Right kidney (tissue), 9 donors: ENCODE measurements at places on chromosomes 1 and 21.

DNA sequence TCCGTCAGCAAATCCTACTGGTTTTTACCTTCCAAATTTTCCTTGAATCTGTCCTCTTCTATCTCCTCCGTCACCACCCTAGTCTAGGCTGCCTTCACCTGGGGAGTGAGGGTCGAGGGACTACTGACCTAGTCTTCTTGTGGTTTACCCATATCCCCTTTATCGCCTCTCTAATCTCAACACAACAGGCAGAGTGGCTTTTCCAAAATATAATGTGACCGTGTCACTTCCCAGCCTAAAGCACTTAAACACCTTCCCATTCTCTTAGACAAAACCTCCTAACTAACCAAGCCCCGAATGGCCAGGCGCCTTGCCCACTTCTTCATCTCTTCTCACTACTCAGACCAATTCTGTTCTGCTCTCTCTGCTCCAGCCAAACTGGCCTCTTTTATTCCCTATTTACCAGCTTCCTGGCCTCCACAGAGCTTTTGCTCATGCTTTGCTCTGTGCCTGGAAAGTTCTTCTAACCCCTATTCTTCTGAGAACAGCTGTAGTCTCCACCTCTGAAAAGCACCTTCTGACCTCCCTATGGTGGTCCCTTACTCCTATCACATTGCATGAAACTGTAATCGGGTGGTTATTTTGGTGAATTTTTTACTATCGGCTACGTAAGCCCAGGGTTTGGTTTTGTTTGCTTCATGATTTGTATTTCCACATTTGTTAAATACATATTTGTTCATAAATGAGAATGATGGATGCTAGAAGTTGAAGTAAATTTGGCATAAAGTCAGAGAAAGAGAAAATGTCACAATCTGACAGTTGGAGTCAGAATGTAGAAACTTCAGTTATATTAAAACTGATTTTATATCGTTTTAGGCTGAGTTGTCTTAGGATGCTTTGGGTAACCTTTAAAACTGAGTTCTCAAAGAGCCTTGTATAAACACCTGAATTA lies 1.2 kb upstream of the NBPF1 start:
- no peak for DNase-seq

- DNase-seq: no peak
These were observed 51.7 kb upstream of the AJAP1 start for GRCh38 chr1:4602462-4603294.

DNA sequence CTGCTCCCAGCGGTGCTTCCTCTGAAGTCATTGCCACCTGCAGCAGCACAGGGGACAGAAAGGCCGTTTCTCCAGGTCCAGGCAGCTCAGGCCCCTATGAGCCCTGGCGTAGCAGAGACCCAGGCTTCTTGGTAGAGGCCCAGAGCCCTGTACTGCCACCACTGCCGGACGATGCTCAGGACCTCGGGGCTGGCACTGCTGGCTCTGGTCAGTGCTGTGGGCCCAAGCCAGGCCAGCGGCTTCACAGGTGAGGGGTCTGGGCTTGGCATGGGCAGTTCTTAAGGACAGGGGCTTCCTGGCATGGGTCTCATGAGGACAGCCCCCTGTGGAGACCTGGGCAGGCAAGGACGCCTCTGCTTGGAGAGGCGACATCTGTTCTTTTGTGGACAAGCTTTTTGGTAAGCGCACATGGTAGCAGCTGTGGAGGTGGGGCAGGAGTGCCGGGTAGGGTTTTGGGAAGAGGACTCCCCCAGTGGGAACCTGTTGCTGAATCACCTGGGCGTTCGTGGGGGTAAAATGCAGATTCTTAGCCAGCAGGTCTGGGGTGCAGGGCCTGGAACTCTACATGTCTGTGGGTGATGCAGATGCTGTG lies at the start of gene UMODL1:
Gene UMODL1 (plus strand): TSS at position 172 of the 592 bp plus-strand sequence. CDS start 0 bp downstream, at position 172.
- no peak for DNase-seq

GRCh38 chr1:167137332-167137781 lies 43.5 kb downstream of the STYXL2 start:
- no peak for DNase-seq

DNA sequence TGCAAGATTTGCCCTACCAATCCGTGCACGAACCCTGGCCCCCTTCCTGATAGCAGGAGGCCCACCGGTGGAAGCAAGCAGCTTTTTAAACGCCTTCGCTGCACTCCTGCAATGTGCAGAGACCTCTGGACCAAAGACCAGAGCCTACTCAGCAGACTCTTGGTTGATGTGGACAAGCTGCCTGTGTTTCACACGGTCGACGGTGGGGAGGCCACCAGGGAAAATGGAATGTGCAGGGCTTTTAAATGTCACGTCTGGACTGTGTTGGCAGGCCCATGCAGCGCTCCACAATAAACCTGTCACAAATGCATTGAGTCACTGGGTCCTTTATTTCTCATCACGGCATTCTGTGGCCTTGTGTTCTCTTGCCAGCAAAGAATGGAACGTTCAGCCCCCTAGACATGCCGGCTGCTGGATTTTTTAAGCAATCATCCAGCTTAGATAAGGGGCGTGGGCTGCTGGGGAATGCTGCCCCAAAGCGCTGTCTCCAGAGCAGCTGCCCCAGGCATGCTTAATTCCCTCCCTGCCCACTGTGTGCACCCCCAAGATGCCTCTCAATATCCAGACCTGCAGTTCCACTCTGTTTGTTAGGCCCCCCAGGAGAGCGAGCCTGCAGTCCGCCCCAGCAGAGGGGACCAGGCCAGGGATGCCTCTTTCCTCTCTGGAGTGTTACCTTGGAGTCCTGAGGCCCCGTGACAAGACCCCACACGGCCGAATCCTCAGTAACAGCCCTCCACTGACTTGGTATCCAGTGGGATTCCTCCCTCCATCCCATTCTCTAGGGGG lies 71.3 kb downstream of the ATP5PO start:
- DNase-seq: peak; percentile 32

DNA sequence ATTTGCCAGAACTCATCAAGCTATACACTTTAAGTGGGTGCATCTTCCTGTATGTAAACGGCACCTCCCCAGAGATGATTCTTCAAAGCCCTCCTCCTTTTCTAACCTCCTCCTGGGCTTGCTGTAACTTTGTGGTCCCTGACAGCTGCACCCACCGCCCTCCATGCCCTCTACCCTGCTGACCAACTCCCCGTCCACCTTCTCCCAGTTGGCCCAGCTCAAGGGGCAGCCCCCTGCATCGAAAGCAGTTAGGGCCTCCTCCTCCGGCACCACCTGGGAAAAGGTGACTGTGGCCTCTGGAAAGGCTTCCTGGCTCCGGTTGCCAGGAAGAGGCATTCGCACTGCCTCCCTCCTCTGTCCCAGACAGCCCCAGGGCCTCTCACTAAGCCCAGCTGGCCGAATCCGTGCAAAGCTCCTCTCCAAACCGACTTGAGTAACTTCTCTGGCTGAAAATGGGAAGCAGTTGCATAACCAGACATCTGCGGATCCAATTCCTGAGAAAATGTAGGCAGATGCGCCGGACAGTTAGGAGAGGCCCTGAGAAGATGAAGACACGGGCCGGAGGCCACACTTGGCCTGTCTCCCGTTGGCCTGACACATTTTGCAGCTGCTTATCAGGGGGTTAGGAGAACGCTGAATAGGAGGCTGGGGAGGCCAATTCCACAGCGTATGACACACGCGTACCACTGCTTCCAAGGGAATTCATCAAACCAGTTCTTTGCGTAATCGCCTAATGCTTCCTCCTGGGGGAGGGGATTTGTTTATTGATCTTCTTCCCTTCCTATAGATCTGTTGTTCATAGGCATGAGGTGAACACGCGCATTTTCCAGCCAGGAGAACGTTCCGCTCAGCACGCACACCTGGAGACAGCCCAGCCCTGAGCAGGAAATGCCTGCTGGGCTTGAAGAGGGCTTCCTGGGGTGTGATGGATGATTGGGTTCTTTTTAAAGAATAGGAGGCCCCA lies 48.7 kb upstream of the COL6A2 start:
- no peak for DNase-seq

DNA sequence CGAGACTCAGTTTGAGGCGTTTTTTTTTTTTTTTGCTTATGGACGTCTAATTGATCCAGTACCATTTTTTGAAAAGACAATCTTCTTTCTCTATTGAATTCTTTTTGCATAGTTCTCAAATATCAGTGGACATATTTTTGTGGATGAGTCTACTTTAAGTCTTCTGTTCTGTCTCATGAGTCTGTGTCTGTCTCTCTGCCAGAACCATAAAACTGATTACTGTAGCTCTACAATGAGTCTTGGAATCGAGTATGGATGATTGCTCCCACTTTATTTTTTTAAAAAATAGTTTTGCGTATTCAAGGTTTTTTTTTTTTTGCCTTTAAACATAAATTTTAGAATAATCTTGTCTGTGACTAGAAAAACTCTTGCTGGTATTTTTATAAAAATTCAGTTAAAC lies 323.5 kb downstream of the ZNF326 start:
- DNase-seq: no peak

DNA sequence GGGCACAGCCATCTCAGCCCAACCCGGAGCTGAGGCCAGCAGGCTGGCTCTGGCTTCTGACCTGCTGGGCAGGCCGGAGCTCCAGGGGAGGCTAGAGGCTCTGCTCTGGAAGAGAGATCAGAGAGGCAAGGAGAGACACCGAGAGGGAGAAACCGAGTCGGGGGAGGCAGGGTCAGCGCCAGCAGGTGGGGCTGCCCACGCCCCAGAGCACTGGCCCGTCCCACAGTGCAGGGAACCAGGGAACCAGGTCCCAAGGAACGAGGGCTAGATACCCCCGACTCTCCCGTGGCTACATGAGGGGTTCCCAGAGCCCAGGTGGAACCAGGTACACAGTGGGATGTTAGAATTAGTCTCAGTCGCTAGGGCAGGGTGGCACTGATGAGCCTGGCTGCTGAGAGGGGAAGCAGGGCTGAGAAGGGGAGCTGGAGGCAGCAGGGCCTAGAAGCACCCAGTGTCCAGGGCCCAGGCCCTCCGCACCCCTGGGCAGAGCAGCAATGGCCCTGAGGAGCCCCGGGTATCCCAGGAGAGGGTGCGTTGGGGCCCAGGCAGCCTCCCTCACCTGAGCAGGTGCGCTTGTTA lies 2.1 kb downstream of the MASP2 start:
- DNase-seq: no peak

DNA sequence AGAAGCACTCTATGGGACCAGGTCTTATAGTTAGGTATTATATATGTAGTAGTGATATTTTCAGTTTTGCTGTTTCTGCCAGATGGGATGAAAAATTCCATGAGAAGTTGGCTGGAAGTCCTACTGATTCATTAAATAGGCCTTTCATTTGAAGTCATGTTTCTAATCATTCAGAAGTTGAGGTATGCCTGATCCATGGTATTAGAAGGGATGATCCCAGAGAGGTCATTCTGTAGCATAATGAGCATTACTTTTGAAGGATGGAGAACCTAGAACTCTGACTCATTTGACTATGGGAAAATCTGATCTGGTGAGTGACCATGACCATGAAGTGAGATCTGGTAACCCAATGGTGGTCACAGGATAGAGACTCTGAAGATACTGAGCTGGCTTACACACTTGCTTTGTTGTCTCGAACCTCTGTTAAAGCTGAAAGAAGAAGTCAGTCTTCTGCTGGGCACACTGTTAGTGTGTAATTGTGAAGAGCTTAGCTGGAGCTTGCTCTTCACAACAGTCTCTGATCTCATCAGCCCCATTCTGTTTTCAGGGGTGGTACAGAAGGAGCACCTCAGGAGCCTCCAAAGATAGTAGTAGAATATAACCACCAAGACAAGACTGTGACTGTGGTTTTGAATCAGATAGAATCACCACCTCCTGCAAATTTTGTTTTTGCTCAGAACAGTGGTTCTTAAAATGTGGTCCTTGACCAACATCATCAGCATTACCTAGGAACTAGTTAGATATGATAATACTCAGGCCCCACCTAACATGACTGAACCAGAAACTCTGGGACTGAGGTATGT lies 9.0 kb downstream of the MGST3 start:
- DNase-seq: no peak

- DNase-seq: no peak
These were observed 176.4 kb upstream of the KAZN start for GRCh38 chr1:14421977-14422609.

- DNase-seq: no peak
These were observed 138.4 kb upstream of the BACE2 start for GRCh38 chr21:41029571-41029970.

DNA sequence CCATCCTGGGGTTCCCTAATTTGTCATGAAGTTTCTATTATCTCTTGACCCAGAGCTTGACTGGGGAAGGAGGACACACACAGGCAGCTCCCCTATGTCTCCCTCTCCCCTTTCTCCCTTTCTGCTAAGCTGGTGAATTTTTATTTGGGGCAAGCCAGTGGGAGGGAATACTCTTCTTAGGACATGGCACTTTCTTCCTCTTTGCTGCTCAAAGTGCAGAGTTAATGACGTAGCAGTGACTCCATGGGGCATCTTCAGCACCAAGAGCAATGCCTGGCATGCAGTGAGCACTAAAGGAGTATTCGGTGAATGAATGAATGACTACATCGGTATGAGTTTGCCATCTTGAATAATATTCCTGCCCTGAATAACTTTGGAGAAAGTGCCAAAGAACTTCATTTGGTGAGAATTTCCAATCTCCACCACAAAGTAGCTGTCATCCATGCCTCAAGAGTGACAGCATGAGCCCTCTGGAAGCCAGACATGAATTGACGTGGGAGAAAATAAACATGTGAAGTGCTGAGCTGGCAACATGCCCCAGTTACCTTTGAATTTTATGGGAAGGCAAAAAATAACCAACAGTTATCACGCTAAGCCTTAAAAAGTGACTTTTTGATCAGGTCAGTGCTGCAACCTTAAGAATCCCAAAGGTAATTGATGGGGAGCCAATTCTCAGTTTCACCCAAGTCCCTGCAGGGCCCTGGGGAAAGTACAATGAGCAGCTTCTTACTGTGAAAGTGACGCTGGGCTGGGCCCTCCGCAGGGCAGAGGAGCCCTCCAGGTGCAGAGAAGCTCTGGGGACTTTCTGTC lies 22.1 kb upstream of the ATF3 start:
- no peak for DNase-seq

DNA sequence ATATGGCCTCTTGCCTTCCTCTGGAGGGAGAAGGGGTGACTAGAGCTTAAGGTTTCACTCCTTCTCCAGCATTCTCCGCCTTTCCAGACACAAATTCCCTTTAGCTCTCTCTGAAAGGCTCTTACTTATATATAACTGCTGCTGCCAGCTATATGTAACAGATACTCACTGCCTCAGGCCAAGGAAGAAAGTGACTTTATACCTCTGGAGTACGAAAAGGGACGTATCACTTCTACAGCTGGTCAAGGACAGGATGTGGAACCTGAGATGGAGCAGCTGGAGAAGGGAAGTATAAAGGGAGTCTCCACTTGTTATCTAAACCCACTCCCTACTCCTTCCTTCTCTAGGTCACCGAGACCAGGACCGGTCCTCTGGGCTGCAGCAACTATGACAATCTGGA lies 102.4 kb downstream of the BRINP2 start:
- peak; percentile 8 for DNase-seq

GRCh38 chr1:113185463-113186104 lies 112.6 kb downstream of the LRIG2 start:
- DNase-seq: no peak
